ENCODE measurements at places on chromosomes 16 and 17.

GRCh38 chr17:83036666-83037065 lies 42.7 kb upstream of the METRNL start:
- no peak for DNase-seq

DNA sequence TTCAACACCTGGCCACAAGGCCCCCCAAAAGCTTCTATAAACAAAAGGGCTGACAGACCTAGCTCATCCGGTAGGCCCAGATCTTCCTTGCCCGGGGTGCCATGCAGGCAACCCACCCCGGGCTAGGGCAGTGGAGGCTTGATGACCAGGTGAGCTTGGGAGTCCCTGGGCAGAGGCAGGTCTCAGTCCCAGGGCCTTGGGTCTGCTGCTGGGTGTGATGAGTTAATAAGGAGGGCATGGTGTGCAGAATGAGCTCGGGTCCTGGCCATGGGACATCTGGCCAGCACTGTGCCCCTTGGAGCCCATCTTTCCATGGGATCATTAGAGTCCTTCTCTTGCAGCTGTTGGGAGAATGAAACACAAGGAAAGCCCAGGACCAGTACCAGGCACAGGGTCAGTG lies 20.2 kb upstream of the MPRIP start:
- DNase-seq, result no peak

DNA sequence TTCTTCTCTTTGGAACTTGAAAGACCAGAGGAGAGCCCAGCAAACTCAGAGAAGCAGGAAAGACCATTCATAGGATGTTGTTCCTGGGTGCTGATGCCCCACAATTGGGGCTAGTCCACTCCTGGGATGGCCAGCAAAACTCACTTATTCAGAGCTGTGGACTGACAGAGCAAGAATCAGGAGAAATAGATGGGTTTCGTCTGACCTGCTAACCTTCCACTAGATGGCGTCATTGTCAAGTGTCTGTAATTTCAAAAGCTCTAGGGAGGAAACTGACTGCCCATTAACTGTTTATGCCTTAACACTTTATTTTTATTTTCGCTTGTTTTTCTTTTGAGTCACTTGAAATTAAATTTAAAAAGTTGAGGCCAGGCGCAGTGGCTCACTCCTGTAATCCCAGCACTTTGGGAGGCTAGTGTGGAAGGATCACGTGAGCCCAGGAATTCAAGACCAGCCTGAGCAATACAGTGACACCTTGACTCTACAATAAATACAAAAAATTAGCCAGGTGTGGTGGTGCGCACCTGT lies 28.7 kb upstream of the MILR1 start:
- DNase-seq, result peak; percentile 65

DNA sequence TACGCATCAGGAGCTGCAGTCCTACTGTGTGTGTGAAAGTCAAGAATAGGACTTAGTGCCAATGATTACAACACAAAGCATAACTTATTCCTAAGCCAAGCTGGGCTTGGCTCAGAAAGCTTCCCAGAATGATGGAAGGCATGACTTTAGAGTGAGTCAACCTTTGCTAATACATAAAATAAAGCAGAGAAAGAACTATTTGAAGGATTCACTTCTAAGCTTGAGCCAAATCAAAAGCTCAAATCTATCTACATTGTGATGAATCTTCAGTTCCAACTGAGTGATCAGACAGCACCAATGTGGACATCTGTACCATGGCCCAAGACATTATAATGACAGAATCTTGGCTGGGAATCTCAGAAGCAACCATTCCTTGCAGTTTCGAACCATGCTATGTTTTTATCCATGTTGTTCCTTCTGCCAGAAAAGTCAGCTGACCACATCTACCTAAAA lies 41.4 kb downstream of the SMG6 start:
- no peak for DNase-seq

DNA sequence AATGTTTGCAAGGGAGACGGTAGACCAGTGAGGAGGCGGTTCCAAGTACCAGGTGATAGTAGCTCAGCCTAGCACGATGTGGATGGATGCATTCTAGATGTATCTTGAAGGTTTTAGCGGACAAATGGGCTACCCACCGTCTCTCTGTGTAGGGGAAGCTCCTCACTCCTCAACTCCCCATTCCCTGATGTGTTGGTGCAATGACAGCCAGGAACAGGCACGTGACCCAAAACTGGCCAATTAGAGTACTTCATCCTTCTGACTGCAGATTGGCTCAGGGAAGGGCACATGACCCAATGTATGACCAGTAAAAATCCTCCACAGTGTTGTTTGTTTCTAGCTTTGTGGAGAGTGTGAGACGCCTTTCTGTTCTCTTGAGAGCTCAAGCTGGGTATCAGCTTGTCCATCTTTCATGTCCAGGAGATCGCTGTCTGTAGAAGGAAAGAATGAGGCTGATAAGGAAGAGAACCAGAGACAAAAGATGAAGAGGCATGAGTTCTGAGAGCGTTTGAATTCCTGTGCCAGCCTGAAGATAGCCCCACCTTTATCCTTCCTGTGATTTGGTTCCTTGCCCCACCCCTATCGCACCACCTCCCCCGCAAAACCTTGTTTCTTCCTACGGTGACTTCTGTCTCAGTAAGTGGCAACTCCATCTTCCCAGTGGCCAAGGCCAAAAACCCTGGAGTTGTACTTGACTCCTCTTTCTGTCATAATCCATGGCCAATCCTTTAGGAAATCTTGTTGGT lies 2.3 kb upstream of the BORCS6 start:
- DNase-seq, result peak; percentile 78

- DNase-seq, result no peak
These were observed 17.1 kb downstream of the ATP1B2 start for GRCh38 chr17:7667656-7668406.

DNA sequence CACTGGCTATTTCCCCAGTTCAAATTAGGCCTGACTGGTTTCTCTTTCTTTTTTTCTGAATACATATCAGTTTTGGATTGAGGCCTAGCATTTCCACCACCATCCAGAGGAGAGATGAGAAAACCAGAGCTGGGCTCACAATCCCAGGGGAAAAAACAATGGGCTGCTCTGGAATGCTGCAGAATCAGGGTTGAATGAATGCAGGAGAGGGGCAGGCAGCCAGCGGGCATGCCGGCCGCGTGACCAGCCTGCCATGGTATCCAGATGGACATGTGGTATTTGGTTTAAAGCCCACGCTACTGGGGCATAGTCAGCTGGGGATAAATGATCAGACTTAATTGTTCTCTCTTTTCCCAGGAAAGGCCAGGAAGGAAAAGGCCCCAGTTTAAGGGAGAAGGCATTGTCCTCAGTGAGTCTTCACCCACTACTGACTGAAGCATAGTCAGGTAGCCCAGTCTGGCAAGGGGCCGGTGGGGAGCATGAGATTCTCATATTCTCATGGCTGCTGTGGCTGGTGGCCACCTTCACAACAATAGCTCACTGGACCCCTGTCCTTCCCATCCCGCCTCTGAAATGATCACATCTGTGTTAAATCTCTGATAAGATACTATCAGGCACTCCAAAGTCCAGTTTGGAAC lies 38.7 kb upstream of the RHOT1 start:
- no peak for DNase-seq

DNA sequence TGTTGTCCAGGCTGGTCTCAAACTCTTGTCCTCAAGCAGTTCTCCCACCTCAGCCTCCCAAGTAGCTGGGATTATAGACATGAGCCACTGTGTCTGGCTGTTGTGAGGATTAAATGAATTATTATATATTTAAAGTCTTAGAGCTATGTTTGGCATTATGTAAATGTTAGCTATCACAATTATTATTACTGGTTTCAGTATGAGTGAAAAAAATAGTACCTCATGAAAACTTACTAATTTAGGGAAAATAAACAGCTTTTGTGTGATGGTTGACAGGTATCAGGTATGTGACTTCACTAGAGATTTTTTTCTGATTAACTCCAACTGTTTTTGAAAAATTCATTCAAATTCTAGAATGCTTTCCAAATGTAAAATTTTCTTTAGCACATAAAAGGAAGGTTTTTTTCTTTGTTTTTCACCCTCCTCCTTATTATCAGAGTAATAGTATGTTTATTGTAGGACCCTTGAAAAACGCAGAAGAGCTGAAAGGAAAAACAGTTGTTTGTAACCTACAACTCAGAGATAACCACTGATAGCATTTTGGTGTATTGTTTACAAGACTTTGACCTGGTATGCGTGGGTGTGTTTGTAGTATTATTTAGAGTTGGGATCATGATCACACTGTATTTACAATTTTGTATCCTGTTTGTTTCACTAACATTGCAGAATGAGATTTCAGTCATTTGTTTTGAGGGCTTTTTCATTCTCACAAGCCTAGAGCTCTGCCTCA lies 13.2 kb downstream of the NLK start:
- DNase-seq, result no peak

- DNase-seq, result peak; percentile 54
These were observed 562 bp downstream of the ZC3H7A start for GRCh38 chr16:11796227-11797165.

DNA sequence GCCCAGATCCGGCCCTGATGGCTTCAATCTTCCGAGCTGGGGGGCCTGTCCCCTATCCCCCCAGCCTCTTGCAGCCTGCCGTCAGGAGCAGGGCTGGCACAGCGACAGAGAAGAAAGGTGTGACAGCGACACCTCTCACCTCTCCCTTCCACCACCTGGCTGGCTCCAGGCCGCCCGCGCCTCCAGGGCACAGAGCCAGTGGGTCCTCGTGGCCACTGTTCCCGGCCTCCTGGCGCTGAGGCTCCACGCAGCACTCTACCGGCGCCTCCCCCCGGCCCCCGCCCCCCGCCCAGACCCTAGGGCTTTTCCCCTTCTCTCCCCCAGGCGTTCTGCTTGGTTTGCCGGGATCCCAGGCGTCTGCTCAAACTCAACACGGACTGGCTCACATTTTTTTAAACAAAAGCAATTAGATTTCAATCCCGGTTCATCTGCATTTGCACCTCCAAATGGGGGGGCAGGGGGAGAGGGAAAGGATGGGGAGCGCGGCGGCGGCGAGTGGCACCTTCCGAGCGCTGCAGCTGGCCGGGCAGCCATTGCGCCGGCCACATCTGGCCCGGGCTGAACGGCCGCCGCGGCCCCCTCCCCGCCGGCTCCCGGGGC lies 12.8 kb upstream of the CBX8 start:
- no peak for DNase-seq

DNA sequence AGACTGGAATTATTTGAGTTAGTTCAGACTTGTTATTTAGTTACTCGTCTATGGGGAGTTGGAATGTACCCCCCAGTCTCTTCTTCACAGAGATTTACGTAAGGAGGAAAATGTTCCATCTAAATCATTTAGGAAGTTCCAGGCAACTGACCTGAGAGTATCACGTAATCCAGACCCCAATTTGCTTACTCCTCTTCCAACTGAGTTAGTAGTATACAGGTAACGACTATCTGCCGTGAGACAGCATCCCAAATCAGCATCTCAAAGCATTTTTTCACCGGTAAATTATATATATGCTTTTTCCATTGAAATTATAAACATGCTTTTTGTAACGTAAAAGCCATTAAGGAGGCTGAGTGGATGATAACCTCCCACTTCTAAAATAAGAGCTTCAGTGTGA lies 214.3 kb upstream of the WSB1 start:
- DNase-seq, result no peak

GRCh38 chr17:73261952-73262675 lies 434 bp upstream of the CPSF4L start:
- no peak for DNase-seq

DNA sequence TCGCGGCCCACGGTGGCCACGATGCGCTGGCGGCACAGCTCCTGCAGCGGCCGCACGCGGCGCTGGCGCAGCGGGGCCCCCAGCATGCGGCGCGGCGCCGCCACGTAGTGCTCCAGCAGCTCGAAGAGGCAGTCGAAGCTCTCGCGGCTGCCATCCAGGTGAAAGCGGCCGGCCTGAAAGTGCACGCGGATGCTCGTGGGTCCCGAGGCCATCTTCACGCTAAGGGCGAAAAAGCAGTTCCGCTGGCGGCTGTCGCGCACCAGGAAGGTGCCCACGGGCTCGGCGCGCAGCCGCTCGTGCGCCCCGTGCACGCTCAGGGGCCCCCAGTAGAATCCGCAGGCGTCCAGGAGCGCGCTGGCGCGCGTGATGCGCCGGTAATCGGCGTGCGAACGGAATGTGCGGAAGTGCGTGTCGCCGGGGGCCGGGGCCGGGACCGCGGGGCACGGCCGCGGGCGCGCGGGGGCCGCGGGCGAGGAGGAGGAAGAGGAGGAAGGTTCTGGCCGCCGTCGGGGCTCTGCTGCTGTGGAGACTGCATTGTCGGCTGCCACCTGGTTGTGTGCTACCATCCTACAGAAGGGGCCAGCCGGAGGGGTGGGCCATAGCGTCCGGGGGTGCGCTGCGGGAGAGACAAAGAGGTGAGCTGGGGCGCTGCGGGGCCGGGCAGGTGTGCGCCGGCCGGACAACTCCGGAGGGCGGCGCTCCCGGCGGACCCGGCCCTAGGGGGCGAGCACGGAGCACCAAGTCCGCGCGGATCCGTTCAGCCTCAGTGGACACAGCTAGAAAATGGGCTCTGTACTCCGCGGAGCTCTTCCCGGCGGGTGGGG lies 879 bp downstream of the SOCS1 start:
- DNase-seq, result no peak

DNA sequence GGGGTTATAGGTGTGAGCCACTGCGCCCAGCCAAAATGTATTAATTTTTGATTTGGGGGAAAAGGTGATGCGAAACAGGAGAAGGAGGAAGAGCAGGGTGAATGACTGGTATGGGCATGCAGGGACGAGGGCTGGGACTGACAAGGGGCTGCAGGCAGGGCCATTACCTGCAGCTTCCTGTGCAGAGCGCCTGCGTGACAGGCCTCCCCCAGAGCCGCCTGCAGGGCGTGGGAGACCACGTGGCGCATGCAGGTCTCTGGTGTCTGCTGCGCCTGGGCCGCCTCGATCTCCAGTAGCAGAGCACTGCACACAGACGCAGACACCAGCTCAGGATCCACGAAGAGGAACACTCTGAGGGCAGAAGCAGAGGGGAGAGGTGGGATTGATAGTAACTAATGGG lies 32.4 kb downstream of the PIK3R6 start:
- no peak for DNase-seq

DNA sequence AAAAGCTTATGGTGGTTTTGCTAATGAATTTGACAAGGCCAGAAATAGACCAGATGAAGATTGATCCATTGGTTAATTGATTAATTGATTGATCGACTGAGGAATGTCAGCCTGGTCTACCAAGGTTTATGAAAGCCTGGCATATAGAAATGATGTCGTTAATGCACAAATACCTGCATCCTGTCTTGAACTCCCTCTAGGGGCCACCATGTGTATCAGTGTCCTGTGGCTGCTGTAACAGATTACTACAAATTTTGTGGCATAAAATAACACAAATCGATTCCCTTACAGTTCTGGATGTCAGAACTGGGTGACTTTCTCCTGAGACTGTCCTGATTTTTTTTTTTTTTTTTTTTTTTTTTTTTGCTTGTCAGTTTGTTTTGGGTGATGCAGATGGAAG lies 553.2 kb downstream of the MAF start:
- no peak for DNase-seq

- DNase-seq, result no peak
These were observed 18.2 kb downstream of the IGF2BP1 start for GRCh38 chr17:49015179-49015923.

Measured in H54 (cell line).